ENCODE measurements at places on chromosomes 11 and 22.

- DNase-seq: peak; percentile 90
Observed at GRCh38 chr11:93234602-93235207, 36.9 kb upstream of the SLC36A4 start.

DNA sequence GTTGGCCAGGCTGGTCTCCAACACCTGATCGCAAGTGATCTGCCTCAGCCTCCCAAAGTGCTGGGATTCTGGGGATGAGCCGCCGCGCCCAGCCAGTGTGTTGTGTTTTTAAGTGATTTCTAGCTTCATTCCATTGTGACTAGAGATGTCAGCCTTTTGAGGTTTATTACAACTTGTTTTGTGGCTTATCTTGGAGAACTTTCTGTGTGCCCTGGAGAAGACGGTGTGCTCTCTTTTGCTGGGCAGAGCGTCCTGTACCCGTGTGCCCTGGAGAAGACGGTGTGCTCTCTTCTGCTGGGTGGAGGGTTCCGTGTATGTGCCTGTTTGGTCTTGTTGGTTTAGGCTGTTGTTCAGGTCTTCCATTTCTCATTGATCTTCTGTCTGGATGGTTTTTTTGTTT is 12.5 kb downstream of the SELENOO start:
- no peak for DNase-seq

DNA sequence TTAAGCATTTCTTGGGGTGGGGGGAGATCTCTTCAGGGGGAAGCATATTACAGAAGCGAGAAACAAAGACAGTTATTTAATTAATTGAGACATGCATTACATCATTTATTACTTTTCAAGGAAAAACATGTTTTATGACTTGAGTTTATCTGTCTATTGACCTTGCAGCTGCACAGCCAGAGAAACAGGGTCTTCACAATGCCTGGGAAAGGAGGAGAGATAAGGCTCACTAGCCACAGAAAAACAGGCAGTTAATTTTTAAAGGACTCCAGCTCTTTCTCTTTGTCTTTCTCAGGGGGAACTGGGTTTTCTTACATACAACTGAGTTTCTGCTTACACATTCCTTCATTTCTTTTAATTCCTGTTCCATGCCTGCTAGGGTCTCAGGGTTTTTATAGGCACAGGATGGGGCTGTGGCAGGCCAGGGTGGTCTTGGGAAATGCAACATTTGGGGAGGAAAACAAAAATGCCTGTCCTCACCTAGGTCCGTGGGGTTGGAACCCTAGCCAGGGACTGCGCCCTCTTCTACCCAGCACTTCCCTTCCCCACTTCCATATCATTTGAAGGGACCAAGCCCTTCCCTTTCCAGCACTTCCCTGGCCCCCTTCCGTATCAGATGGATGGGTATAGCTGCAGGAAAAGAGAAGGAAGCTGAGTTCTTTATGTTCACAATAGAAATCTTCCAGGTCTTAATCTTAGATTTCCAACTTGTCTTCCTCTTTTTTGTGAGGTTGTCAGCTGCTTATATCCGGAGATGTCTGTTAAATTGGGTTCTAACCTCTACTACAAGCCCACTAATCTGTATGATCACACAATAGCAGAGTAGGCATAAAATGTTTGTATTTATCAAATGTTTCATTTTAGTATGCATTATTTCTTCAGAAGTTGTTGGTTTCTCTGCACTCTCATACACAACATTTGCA is 38.3 kb downstream of the BIRC2 start:
- no peak for DNase-seq

DNA sequence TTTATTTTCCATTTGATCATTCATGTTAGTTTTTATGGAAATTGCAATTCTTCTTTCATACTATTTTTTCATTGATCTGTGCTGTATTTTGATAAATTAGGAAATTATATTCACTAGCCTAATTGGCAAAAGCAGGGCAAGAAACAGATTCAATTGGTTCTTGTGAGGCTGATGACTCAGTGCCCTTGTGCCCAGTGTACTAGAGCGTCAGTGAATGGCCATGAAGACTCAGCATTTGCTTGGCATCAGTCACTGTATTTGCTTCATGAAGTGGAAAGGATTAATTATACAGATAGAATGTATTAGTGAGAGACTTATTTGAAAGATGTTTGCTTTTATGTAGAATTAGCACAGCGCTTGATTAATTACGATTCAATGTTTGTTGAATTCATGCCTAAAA is 31.8 kb downstream of the MRGPRX1 start:
- DNase-seq: no peak

GRCh38 chr22:37193629-37194191 is 5.7 kb upstream of the C1QTNF6 start:
- no peak for DNase-seq

GRCh38 chr11:41309111-41309522 is 150.3 kb downstream of the LRRC4C start:
- DNase-seq: peak; percentile 11

- no peak for DNase-seq
Observed at GRCh38 chr11:104999721-105000120, 23.2 kb downstream of the CASP5 start.

DNA sequence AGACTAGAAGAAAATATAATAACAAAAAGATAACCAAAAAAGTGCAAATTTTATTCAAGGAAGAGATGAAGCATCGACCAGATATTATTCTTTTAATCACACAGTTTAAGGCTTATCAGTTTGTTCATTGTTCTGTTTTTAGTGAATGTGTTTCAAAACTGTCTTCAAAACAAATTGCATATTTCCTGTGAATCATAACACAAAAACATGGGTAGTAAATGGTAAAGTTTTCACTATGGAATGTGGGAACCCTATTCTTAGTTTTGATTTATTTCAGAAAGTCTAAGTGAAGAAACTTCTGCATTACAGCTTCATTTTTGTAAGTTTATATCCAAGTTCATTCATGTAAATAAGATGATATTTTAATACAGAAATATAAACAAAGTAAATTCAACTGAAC is 207.6 kb upstream of the LUZP2 start:
- DNase-seq: no peak

DNA sequence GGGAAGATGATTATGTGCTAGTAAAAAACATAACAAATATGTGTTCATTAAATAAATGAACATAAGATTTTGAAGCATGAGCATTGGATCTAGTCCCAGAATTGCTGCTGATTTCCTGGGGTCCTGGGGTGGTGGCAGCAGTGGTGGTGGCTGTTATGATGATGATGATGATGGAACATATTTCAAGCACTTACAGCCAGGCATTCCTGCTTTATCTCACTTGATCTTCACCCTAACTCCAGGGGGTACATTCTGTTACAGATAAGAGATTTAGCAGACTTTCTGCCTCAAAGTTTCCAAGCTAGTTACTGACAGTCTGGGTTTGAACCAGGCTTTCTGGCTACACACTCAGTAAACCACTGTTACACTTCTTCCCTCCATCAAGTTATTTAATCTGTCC is 5.2 kb downstream of the TRAPPC4 start:
- DNase-seq: no peak

- DNase-seq: no peak
Observed at GRCh38 chr22:24089951-24090350, 78.8 kb downstream of the CABIN1 start.

DNA sequence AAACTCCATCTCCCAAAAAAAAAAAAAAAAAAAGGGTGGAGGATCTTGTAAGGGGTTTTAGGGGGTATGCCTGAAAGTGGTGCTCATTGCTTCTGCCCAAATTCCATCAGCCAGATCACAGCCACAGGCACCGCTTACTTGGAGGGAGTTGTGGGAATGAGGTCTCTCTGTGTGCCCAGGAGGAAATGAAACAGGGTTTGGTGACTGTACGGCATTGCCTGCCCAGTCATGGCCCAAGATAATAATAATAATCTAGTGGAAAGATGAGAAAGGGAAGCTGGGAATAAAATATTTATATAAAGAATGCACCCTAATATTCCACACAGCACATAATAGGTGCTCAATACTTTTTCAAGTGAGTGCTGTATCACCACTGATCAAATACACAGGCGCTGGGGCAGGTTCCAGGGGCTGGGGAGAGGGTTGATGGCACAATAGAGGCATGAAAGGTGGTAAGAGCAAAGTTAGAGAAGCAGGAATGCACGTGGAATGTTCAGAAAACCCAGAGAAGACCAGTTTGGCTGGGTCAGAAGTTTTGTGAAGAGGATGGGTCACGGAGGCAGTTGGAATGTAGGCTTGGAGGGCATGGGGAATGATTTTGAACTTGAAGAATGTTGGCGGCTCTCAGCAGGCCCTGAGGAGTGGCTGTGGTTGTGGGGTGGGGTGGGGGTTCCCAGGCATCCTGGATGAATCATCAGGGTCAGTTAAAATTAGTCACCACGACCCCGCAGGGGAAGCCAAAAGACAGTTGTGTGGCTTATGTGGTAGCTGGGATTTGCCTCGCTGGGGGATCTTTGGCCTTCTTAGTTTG is 12.5 kb upstream of the MB start:
- DNase-seq: peak; percentile 64

GRCh38 chr22:29078036-29078868 is 5.4 kb downstream of the KREMEN1 start:
- no peak for DNase-seq

DNA sequence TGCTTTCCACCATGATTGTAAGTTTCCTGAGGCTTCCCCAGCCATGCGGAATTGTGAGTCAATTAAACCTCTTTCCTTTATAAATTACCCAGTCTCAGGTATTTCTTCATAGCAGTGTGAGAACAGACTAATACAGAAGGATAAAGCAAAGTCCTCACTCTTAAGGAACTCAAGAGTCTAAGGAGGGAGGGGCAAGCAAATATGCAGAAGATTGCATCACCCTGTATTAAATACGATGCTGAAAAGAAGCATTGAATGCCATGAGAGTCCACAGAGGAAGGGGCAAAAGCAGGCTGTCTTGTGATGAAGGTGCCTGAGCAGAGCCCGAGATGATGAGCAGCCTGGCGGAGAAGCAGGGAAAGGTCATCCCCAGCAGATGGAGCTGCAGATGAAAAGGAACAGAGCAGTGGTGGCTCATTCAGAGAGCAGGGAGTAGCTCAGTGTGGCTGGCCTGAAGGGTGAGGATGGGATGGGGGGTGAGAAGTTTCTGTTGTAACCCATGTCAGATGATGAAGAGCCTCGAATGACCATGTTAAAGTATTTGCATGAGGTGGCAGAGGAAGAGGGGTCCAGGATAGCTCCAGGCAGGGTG is 6.3 kb upstream of the IZUMO1R start:
- peak; percentile 52 for DNase-seq

- no peak for DNase-seq
Observed at GRCh38 chr11:128757886-128758612, 64.2 kb downstream of the FLI1 start.

- DNase-seq: peak; percentile 94
Observed at GRCh38 chr11:72676861-72677341, 2.7 kb upstream of the PDE2A start.

GRCh38 chr11:119624629-119625028 is 104.4 kb downstream of the NECTIN1 start:
- no peak for DNase-seq

DNA sequence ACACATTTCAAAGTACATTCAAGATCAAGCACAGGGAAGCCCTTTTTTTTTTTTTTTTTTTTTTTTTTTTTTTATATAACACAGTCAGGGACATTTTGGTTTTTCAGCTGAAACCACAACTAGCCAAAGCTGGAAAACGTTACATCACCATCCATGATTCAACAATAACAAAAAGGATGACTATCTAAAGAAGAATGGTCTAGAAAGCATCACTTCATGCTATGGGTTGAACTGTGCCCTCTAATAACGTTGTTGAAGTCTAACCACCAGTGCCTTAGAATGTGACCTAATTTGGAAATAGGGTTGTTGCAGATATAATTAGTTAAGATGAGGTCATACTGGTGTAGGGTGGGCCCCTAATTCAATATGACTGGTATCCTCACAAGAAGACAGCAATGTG is 46.6 kb downstream of the MTMR2 start:
- no peak for DNase-seq

- no peak for DNase-seq
Observed at GRCh38 chr11:34425867-34426266, 12.9 kb upstream of the CAT start.

DNA sequence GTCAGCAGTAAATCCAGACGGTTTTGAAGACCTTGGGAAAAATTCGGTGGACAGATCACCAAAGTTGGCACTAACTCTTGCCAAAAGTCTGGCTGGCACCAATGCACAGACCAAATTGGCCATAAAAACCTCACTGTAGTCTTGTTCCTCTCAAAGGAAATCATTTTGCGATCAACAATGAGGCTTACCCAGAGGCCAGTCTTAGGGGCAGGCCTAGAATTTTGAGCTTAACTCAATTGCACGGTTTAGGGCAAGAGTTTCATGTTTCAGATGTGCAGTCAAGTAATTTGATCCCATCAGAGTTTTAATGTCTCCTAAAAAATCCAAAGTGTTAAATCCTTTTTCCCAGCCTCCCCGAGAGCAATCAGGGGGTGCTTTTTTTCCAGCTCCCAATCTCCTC is 19.0 kb downstream of the MPPED2 start:
- no peak for DNase-seq

DNA sequence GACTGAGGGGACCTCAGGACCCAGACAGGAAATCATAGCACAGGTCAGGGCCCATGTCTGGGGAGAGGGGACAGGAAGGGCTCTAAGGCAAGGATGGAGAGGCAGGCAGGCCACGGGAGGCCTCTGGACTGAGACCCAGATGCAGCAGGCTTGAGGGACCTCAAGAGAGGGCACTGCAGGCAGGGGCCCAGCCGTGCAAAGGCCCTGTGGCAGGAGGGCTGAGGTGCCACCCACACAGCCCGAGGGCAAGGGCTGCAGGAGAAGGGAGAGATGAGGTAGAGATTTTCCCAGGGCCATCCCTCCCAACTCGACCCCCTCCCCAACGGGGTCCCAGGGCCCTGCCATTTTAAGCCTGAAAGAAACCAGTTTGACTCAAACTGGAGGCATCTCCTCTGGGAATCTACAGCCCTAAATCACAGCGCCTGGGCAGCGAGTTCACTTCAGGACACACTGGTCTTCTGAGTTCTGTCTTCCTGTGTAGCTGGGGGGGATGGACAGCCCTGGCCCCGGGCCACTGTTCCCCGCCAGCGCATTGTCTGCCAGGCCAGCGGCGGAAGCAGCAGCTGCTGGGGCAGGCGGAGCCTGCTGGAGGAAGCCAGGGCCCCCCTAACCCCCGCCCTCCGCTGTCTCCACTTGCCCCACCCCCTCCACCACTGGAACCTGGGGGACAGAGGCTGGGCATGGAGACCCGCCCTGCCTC is 20.3 kb upstream of the WNT7B start:
- DNase-seq: peak; percentile 37

DNA sequence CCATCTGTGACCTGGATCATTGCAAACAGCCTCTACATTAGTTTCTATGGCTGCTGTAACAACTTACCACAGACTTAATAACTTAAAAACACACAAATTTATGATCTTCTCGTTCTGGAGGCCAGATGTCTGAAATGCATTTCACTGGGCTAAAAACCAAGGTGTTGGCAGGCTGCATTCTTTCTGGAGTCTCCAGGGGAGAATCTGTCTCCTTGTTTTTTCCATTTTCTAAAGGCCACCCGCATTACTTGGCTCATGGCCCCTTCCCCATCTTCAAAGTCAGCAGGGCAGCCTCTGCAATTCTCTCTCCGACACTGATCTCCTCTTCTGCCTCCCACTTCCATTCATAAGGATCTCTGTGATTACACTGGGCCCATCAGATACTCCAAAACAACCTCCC is 11.6 kb downstream of the SCGB1A1 start:
- no peak for DNase-seq
